Activated CD4-positive, alpha-beta T cell treated with anti-CD3 and anti-CD28 coated beads, Interleukin-2, amount 50 U/mL, for 24 hours (primary cell): ENCODE measurements at places on chromosomes 1 and 21.

- DNase-seq: no peak
Measured at GRCh38 chr1:209705033-209705598, 470 bp downstream of the HSD11B1 start.

GRCh38 chr1:234851450-234852438 is 241.8 kb upstream of the IRF2BP2 start:
- DNase-seq: no peak

GRCh38 chr21:42302076-42302650 is 13.0 kb downstream of the TFF3 start:
- DNase-seq: no peak

- no peak for DNase-seq
Measured at GRCh38 chr1:43395523-43395922, 5.8 kb downstream of the SZT2 start.

DNA sequence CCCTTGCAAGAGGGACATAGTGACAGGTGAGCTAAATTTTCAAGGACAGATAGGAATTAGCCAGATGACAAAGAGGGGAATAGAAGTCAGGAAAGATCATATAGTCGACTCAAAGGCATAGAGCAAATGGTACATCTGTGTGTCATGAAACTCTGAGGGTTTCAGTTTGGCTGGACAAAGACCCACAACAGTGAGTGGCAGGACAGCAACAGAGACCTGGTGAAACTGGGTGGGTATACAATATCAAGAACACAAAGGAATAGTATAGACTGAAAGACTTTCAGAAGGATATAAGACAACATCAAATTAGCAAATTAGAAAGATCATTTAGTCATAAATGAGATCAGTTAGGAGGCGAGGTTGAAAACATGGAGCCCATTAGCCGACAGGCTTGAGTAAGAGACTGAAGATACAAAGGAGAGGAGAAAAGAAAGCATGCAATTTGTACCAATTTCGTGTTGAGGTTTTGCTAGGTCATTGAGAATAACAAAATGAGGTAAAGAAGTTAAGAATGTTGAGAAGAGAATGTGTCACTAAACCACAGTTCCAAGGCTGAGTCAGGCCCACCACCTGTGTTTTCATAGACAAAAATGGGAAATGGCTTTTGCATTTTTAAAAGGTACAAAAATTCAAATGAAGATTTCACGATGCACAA is 213.8 kb downstream of the HHIPL2 start:
- DNase-seq: no peak

- no peak for DNase-seq
Measured at GRCh38 chr1:109365642-109366204, 32.0 kb downstream of the SORT1 start.

DNA sequence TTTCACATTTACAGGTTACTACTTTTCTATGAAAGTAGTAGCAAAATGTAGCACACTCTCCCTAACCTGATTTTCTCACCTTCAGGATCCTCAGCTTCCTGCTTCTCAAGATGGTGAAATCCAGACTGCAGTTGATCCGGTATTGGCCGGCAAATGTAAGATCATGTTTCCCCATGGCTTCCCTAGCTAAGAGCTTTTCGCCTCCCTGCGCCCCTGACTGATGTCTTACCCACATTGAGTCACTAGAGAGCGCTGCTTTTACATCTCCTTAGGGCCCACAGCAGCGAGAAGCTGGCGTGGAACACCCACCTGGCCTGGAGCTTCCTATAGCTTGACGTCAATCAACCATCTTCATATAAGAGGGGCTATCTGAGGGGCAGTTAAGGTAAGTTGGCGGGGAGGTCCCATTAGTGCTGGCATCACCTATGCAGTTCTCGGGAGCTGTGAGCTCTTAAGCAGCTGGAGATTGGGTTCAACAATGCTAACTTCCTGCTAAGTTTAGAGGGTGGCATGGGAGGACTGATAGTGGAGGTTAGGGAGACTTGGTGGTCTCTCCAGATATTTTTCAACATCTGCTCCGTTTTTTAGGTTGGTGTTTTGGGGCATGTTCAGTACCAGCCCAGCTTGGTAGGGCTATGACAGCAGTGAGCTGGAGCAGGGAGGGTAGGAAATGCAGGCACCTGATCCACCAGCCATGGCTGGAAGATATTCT is 5.5 kb downstream of the PTPN7 start:
- no peak for DNase-seq

GRCh38 chr1:11838349-11839272 is 9.0 kb downstream of the NPPA start:
- peak; percentile 65 for DNase-seq

DNA sequence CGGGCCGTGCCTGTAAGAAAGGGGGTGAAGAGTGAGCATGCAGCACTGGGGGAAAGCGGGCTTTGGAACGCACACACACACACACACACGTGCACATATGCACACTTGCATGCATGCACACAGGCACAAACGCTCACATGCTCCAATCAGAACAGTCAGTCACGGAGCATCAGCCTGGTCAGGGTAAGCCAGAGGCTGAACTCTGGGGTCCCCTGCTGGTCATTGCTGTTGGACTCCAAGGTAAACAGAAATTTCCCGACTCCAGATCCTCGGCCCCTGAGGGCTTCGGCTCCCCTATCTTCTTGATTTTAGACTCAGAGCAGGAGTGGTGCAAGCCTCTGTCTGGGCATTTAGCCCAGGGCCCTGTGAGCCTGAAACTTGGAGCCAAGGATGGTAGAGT is 54.2 kb downstream of the SYT2 start:
- no peak for DNase-seq

GRCh38 chr1:156958247-156958714 is 37.8 kb downstream of the LRRC71 start:
- DNase-seq: no peak

DNA sequence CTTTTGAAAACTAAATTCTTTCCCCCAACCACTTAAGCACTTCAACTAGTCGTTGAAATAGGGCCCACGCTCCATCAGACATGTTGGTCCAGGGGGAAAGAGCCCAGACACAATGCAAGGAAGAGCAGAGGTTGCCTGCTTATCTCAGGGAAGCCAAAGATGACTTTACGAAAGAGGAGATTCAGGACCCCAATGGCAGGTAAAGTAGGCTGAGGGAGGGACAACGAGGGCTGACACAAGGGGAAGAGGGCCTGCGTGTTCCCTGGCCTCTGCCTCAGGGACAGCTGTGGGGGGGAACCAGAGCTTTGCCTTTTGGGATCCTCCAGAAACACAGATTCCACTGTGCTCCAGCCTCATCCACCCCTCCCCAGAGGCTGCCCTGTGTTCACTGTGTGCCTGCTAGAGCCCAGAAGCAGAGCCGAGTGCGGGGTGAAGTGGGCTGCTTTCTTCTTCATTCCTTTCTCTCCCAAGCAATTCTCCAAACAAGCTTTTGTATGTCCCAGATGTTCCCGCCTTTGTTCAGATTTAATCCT is 135.5 kb upstream of the GRIK3 start:
- DNase-seq: no peak

DNA sequence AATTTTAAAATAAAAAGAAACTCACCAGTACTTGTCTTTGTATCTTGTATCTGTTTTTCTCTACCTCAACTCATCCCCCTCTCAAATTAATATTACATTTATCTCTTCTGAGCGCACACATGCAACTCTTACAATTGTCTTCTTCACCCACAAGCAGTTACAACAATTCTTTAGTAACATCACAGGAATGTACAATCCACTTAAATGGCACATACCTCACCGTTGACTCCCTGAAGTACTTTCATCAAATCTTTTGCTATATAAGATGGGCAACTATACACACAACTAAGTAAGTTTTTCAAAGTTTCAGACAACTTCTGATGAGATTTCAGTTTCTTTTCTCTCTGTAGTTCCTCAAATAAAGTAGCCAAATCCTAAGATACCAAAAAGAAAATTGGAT is 28.3 kb downstream of the HEATR1 start:
- DNase-seq: no peak

- DNase-seq: no peak
Measured at GRCh38 chr1:59499273-59499942, 202.5 kb downstream of the FGGY start.

- no peak for DNase-seq
Measured at GRCh38 chr1:150869683-150870082, 6.7 kb downstream of the ARNT start.

DNA sequence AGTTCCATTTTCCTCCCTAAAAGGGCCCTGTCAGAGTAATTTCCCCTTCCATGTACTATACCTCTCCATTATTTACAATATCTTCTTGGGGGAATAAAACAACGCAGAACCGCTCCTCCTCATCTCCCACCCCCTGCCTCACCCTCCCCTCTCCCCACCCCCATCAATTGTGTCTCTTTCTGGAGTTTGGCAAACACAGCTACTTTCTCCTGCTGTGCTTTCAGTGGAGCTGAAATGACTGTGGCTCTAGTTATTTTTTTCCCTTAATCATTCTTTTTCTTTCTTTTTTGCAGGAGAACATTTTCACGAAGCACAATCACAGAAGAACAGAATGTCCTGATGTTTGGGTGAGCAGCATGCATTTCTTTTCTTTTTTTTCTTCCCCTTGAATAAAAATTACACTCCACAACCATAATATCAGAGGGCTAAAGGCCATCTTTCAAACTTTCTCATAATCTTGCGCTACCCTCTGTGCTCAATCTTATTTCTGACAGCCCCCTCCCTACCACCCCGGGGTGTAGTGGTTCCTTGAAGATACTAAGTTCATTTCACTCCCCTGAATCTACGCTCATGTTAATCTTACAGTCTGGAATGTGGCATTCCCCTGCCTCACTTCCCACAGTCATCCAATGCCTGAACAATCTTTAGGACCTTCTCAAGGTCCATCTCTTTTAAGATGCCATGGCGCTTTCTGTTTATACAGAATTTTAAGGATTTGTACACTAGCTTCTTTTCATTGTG is 8.8 kb upstream of the PLXNA2 start:
- DNase-seq: no peak

GRCh38 chr1:220681220-220681880 is 8.8 kb upstream of the C1orf115 start:
- DNase-seq: no peak

- DNase-seq: no peak
Measured at GRCh38 chr21:38280454-38280853, 23.7 kb downstream of the KCNJ15 start.

GRCh38 chr21:28522014-28522799 is 470.5 kb downstream of the LTN1 start:
- no peak for DNase-seq

DNA sequence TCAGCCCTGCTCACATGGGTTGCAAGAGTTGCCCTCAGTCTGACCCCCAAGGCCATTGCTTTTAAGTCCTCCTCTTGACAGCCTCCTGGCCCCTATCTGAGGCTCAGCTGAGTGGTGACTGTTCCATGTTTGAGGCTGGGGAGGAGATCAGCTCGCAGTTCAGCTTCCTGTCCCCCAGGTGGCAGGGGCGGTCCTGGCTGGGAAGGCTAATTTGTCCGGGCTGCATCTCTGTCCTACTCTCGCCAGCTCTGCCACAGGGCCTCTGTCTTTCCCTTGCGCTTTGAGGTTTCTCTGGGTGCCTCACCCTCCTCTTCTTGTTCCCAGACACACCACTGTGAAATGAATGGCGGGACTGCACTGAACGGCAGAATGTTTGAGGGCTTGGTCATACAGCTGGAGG is 157.3 kb downstream of the KCNJ6 start:
- no peak for DNase-seq

- DNase-seq: no peak
Measured at GRCh38 chr1:71390518-71390917, 309.7 kb upstream of the ZRANB2 start.

GRCh38 chr1:3618881-3619671 is 5.7 kb upstream of the TPRG1L start:
- peak; percentile 65 for DNase-seq

DNA sequence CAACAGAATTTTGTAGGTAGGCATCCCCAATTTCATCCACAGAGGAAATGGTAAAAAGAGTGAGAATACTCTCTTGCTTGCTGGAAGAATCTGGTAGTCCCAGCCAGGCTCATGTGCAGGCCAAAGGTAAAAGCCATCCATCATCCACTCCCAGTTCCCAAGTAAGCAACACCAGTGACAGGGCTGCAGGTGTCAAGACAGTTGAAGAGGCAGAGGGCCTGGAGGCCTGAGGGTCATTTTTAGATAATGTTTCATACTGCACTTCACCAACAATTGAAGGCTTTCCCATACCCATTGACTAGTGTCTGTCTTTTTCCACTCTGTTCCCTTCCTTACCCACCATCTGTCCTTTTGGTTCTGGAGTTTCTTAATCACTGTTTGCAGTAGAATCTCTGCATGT is 141.7 kb upstream of the L1TD1 start:
- DNase-seq: no peak

GRCh38 chr1:40197656-40198055 is 36.5 kb downstream of the RLF start:
- DNase-seq: no peak

DNA sequence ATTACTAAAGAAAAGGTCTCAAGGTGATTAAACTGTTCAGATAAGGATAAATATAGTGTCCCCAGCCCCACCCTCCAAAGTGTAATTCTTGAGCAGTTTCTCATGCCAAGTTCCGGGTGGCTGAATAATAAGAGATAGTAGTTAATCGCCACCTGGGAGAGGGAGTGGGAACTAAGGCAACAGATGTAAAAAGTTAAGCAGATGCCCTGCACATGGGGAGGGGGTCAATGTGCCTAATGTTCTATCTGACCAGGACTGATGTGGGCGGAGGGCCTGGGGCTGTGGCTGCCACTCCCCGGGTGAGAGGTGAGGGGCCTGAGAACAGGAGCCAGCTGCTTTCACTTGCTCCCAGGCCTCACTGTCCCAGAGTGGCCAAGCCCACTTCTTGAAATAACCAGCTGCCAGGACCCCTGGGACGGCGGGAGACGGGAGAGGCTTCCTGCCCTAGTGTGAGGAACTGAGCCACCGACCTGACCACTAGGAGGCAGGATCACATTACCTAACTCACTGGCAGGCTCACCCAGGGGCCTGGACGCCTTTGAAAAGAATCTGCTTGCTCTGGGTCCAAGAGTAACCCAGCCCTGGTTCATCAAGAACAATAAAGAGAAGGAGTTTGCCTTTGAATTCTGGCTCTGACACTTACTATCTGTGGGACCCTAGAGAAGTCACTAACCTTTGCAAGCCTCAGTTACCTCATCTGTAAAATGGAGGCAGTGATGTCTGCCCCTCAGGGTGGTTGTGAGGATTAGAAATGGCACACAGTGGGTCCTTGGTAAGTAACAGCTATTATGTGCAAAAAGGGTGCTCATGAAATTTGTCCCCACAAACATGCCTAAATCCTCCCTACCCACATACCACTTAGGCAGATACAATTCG is 179.2 kb downstream of the ATG4C start:
- DNase-seq: no peak

DNA sequence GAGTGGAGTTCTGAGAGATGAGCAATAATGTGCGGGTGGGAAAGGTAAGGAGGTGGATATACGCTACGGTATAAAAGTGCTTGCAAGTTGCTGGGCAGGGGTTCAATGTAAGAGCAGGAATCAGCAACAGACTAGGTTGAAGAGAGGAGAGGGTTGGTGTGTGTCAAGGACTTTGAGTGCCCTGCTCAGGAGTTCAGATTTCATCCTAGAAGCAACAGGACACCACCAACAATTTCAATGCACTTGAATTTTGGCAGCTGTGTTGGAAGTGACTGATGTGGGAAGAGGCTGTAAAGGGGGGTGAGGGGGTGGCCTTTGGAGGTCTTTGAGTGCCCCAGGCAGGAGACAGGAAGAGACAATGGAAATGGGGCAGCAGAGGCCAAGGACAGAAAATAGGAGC is 57.3 kb downstream of the RHOU start:
- DNase-seq: no peak
